ENCODE measurements at places on chromosomes 5 and 9.
A peak's percentile ranks its signal among the peaks of the same experiment; 100 is the strongest.

- no peak for DNase-seq
Measured at GRCh38 chr9:119349351-119349825, 19.8 kb downstream of the BRINP1 start.

GRCh38 chr5:89228355-89228754, 345.4 kb upstream of the MEF2C start:
- DNase-seq: no peak

GRCh38 chr9:102355982-102356381, 617.5 kb upstream of the GRIN3A start:
- no peak for DNase-seq

GRCh38 chr9:18606281-18606680, 132.3 kb downstream of the ADAMTSL1 start:
- no peak for DNase-seq

DNA sequence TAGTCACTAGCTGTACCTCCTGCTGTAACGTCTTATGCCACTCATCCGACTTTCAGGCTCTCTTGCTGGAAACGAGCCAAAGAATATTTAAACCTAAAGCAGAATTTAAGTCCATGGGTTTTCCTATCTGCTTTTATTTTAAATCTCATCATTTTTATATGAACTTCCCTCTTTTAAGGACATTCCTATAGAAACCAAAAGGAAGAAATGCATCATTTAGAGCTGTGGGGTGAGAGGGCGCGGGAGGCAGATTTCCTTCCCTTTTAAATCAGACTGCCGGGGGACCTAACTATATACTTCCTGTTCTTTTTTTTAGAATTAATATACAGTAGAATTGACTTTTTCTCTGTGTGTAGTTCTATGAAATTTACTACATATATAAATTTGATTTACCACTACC, 468.8 kb downstream of the BNC2 start:
- no peak for DNase-seq

DNA sequence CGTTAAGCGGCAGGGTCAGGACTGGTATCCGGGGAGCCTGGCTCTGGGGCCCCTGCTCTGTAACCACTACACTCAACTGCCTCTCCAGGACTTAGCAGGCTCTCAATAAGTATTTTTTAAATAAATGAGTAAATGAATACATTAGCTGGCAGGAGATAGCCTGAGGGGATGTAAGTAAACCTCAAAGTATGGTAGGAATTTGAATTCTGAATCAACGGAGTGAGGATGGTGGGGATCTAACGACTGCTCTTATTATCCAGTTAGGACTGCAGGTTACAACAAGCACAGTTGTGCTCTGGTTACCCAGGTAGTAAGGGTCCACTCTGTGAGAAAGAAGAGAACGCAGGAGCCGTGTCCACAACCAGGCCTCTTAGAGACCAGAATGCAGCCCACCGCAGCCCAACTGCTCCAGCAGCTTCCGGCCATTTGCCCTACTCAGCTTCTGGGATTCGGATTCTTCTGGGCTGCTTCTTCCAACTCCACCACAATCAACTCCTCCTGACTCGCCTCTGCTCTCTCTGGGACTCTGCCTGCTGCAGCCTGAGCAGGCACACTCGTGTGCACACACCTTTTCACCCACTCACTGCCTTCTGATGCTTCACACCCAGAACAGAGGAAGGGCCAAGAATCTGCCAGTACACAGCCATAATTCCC, 52.6 kb downstream of the MED27 start:
- DNase-seq: peak; percentile 43

GRCh38 chr9:18314316-18314715, 159.6 kb upstream of the ADAMTSL1 start:
- DNase-seq: no peak

DNA sequence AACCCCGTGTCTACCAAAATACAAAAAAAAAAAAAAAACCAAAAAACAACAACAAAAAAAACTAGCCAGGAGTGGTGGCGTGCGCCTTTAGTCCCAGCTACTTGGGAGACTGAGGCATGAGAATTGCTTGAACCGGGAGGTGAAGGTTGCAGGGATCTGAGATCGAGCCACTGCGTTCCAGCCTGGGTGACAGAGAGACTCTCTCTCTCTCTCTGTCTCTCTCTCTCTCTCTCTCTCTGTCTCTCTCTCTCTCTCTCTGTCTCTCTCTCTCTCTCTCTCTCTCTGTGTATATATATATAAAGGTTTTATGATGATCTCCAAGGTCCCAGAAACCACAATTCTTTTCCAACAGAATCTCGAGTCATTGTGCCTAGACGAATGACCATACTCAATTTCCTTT, 18.8 kb upstream of the ANKRD33B start:
- no peak for DNase-seq

GRCh38 chr5:128427921-128428320, 110.1 kb downstream of the FBN2 start:
- no peak for DNase-seq

DNA sequence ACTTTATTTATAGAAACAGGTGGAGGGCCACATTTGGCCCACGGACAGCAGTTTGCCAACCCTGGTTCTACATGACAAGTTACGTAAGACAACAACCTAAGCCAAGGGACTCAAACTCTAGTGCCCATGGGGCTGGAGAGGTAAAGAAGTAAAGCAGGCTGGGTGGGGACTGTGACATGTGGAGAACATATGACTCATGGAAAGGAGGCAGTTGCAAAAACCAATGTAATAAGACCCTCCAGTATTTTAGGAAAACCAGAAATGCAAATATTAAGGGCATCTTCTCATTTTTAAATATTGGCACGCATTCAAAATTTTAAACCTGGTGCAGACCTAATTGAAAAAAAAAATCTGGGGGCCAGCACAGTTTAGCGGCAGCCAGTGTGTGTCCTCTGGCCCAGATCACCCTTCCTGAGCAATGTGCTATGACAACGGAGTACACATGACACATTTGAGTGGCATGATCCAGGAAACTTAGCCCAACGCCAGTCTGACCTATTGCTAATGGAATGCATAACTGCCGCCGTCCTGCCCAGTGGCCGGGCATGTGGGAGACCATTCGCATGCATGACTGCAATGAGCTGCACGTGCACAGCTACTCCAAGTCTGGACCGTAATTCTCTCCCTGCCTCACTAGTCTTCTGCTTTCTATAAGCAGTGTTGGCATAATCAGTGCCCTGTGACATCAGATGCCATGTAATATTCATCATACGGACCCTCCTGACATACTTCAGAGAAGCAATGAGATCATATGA, 97.2 kb downstream of the SH3TC2 start:
- DNase-seq: no peak

DNA sequence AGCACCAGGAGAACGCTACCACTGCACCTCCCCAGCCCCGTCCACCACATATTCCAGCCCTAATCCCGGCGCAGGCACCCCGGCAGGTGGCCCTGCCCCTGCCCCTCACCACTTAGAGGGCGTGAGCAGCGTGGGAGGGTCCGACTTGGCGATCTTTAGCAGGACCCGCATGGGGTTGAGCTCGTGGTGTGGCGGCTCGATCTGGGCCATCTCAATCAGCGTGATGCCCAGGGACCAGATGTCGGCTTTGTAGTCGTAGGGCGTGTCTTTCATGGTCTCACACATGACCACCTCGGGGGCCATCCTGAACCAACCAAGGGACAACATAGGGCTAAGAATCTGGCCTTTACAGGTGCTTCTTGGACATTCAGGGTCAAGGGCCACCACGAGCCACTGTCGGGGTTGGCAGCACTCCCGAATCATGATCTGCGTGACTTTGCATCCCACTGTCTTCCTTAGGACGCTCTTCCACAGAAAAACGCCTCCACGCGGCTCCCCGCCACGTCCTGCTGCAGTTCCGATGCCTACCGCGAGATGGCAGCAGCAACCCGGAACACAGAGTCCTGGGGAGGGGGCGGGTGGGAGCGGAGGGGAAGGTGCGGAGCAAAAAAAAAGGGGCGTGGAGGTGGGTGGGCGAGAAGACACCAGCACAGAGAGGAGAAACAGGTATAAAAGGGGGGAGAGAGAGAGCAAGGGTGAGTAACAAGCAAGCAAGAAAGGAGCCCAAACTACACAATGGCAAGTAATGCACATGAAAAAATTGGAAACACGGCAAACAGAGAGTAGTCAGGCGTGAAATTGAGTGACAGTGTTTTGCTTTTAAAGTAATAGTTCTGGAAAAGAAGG, 81.3 kb downstream of the STK10 start:
- DNase-seq: peak; percentile 3

- DNase-seq: no peak
Measured at GRCh38 chr5:109223531-109223930, 186.2 kb downstream of the PJA2 start.

GRCh38 chr5:18102733-18103132, 468.5 kb downstream of the TAF11L14 start:
- no peak for DNase-seq

DNA sequence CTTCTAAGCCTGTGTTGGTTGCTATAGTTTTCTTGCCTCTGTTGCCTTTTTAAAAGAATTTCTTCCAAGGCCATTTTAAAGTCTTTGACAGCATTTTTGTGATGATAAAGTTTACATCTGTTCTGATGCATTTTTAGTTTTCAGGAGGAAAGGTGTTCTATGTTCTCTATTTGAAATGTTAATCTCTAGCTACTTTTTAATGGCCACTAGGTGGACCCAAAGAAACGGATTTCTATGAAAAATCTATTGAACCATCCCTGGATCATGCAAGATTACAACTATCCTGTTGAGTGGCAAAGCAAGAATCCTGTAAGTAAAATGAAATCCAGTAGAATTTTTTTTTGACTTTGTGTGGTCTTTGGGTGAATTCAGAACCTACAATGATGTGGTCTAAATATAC, 60.2 kb downstream of the MELK start:
- peak; percentile 8 for DNase-seq

- DNase-seq: no peak
Measured at GRCh38 chr9:70499621-70500020, 85.2 kb upstream of the KLF9 start.

GRCh38 chr5:143030349-143030748, 260.2 kb downstream of the ARHGAP26 start:
- DNase-seq: no peak

GRCh38 chr9:98345011-98345410, 89.6 kb upstream of the TBC1D2 start:
- DNase-seq: no peak

- no peak for DNase-seq
Measured at GRCh38 chr9:130186051-130186450, 13.8 kb downstream of the NCS1 start.

GRCh38 chr5:108078345-108078744, 303.6 kb downstream of the FBXL17 start:
- no peak for DNase-seq

DNA sequence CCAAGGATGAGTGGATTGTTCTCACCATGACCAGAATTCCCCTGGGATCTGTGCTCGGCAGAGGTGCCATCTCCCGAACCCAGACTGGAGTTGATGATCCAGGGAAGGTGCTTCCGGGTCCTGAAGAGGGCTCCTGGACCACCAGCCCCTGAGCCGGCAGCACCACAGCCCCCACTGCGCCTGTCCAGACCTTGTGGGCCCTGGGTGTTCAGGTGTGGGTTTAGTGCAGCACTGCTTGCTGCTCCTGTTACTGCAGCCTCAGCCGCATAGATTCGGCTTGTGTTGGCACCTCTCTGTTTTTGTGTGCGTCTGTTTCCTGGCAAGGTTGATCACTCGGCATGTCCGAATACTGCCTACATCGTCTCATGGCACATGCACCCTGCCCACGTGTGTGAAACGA, 16.3 kb upstream of the NPM1 start:
- no peak for DNase-seq

DNA sequence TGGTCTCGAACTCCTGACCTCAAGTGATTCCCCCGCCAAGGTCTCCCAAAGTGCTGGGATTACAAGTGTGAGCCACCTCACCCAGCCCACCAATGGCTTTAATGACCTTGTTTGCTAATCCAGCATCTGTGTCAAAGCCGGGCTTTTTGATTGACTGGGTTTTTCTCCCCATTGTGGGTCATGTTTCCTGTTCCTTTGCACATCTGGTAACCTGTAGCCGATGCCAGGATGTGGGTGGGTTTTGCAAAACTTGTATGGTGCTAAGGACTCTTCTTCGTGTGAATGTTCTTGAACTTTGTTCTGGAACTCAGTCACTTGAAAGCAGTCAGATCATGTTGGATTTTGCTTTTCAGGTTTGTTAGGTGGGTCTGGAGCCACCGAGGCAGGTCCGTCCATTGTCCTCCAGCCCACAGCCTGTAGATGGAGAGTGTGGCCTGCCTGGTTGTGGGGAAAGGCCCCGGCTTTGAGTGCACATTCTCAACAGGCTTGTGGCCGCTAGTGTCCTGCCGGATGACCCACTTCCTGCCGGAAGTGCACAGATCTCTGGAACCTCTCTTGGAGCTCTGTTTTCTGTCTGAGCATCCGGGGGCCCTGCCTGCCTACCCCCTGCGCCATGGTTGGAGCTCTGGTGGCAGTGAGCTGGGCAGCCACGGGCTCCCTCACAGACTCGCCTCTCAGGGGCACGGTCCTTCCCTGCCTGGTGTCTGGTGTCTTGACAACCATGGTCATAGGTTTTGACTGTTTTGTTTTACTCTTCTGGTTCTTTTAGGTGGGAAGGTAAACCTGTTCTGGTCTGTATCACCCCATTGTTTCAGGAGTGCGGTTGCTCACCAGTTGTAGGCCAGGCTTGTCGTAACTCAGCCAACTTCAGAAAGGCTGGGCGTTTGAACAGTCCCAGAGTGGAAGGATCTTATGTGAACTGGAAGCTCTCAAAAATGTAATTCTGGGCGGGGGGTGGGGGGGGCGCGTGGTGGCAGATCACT, 69.6 kb upstream of the CACNA1B start:
- DNase-seq: no peak

DNA sequence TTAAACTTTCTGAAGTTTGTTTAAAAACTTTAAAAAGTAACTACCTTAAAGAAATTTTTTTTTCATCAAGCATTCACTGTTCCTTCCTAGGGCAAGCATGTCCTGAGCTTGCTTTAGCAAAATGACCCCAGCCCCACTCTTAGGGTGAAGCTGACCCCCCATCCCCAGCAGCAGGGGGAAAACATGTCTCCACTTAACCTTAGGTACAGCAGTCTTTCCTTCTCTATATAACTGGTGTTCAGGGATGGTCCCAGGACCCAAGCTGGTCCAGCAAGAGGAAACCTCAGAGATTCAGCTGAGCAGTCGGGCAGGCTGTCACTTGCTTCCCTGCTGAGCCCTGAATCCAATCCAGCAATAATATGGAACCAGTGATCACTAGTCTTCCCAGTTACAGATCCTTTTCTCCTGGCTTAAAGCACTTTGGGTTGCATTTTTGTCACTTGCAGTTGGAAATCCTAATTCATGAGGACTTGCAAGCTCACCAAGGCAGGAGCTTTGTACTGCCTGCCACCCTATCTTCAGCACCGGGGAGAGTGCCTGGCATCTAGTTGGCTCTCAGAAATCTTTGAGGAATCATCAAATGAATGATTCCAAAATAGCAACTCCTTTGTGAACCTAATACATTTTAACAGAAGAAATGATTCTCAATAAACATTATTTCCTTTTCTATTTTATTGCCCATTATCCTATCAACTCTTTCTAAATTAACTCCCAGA, 91.2 kb downstream of the FSTL4 start:
- no peak for DNase-seq

- DNase-seq: no peak
Measured at GRCh38 chr9:137321726-137322361, 19.8 kb upstream of the NRARP start.
